ENCODE measurements at places on chromosomes 2 and 18. TPM values are rescaled to one million over a fixed set of nuclear protein-coding genes. Genes with fewer than 3 reads are reported as not detected.

The KCNIP3 gene
- total RNA-seq = not detected

The ITGB6 gene
- total RNA-seq = not detected

The RESP18 gene
- total RNA-seq = not detected

The GPAT2 gene
- 1.7 TPM for total RNA-seq

The KATNAL2 gene
- 1.4 TPM for total RNA-seq

The HS1BP3 gene
- 18.3 TPM for total RNA-seq

The CIB4 gene
- not detected for total RNA-seq

The STARD7 gene
- total RNA-seq = 65.6 TPM

The ABCG8 gene
- not detected for total RNA-seq

The HOXD10 gene
- not detected for total RNA-seq

The DCDC2C gene
- not detected for total RNA-seq

The DRC1 gene
- not detected for total RNA-seq

GRCh38 chr2:120393456-120393855 is 47.5 kb downstream of the INHBB start:
- H3K27ac ChIP-seq = no peak overlapping the region
- no peaks in the 10 kb centered on the region for H3K27me3 ChIP-seq
- H3K4me1 ChIP-seq = no peaks in the 10 kb centered on the region
- DNase-seq = peak; percentile 13
- H3K36me3 ChIP-seq = no peaks in the 10 kb centered on the region

GRCh38 chr2:43515807-43516497 is 79.9 kb downstream of the THADA start:
- no peaks in the 10 kb centered on the region for H3K4me1 ChIP-seq
- peak overlapping the region; percentile 6 for H3K27ac ChIP-seq
- no peaks in the 10 kb centered on the region for H3K27me3 ChIP-seq
- H3K4me3 ChIP-seq = no peak overlapping the region
- DNase-seq = no peak
- peaks cover 4% of the 10 kb centered on the region for H3K36me3 ChIP-seq

DNA sequence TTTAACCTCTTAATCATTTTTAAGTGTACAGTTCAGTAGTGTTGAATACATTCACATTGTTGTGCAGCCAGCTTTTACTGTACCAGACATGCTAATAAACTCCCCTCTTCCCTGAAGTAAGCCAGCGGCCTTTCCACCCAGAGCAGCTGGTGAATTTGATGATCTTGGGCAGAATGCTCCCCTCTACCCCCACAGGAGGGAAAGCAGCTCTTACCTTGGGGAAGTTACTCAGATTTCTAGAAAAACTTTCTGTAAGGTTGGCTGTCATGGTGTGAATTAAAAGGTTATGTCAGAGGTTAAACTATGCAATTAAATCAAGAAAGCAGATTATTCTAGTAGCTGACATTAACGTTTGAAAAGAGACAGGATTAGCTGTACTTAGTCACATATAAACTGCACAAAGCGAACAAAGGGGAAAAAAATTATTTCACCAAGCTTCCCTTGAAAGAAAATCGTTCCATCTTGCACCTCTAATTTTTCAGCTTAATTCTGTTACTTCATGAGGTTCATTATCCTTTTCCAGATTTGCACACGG is 398.5 kb upstream of the NRP2 start:
- DNase-seq = no peak
- H3K27me3 ChIP-seq = no peaks in the 10 kb centered on the region
- H3K4me3 ChIP-seq = no peak overlapping the region
- no peak overlapping the region for H3K27ac ChIP-seq

GRCh38 chr18:23277399-23277798 is 142.1 kb downstream of the CABLES1 start:
- H3K27me3 ChIP-seq = no peaks in the 10 kb centered on the region
- no peaks in the 10 kb centered on the region for H3K36me3 ChIP-seq
- no peak overlapping the region for H3K4me3 ChIP-seq
- H3K4me1 ChIP-seq = no peaks in the 10 kb centered on the region

- H3K27me3 ChIP-seq = no peaks in the 10 kb centered on the region
- H3K36me3 ChIP-seq = no peaks in the 10 kb centered on the region
- no peaks in the 10 kb centered on the region for H3K4me1 ChIP-seq
- DNase-seq = no peak
- no peak overlapping the region for H3K4me3 ChIP-seq
- H3K27ac ChIP-seq = no peak overlapping the region
Observed at GRCh38 chr18:39561126-39561525, 1995.5 kb upstream of the CELF4 start.

GRCh38 chr2:58700591-58700990 is 459.5 kb upstream of the FANCL start:
- H3K4me1 ChIP-seq = no peaks in the 10 kb centered on the region
- no peaks in the 10 kb centered on the region for H3K27me3 ChIP-seq
- no peak overlapping the region for H3K27ac ChIP-seq
- DNase-seq = no peak

- no peaks in the 10 kb centered on the region for H3K4me1 ChIP-seq
- H3K27ac ChIP-seq = no peak overlapping the region
- no peaks in the 10 kb centered on the region for H3K36me3 ChIP-seq
- H3K27me3 ChIP-seq = no peaks in the 10 kb centered on the region
- no peak overlapping the region for H3K4me3 ChIP-seq
Observed at GRCh38 chr2:30947686-30948085, 140.4 kb upstream of the CAPN13 start.

DNA sequence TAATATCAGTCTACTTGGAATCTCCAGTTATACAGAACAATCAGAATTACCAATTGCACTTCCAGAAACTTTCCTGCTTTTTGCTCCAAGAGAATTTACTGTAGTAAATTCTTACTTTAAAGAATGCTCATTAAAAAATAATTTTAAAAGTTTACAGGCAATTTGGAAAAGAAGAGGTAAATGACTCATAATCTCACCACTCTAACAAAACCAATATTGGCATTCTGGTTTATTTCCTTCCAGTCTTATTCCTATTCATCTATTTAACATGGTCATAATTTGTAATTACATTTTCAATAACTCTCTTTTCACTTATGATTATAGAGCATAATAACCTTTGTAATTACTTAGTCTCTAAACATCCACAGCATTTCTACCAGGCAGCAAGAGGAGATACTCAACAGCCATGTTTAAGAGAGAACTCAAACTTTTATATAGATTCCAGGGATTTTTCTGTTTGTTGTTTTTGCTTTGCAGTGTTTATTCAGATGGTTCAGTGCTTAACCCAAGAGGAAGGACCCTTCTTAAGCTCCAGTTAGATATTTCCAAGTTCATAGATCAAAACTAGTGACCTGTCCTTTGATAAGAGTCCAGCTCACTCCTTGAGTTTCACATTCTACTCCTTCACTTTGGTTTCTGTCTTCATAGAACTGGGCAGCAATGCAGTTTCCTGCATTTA is 464.7 kb downstream of the TXNL1 start:
- DNase-seq = no peak
- H3K27ac ChIP-seq = no peak overlapping the region
- no peaks in the 10 kb centered on the region for H3K4me1 ChIP-seq
- H3K4me3 ChIP-seq = no peak overlapping the region

- peak overlapping the region; percentile 69 for H3K27ac ChIP-seq
- DNase-seq = no peak
- H3K4me1 ChIP-seq = peaks cover 1% of the 10 kb centered on the region
- no peaks in the 10 kb centered on the region for H3K27me3 ChIP-seq
- H3K4me3 ChIP-seq = no peak overlapping the region
Observed at GRCh38 chr2:96258166-96259022, 7.4 kb downstream of the TMEM127 start.

DNA sequence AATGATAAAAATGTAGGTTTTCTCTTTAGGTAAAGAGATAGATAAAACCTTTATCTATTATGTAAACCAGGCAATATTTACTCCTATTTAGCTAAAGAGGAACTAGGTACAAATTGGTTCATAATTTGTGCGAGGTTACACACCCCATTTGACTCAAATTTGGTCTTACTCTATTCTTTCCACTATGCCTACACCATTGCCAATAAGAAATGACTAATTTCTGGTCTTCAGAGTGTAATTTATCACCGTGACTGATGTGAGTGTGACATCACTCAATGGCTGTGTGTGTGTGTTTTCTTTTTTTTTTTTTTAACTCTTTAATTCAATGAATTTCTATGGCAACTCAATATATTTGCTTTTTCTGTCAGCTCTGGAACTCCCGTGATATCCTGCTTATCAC is 955.8 kb downstream of the TDRD15 start:
- no peak overlapping the region for H3K27ac ChIP-seq
- no peaks in the 10 kb centered on the region for H3K27me3 ChIP-seq
- DNase-seq = no peak

DNA sequence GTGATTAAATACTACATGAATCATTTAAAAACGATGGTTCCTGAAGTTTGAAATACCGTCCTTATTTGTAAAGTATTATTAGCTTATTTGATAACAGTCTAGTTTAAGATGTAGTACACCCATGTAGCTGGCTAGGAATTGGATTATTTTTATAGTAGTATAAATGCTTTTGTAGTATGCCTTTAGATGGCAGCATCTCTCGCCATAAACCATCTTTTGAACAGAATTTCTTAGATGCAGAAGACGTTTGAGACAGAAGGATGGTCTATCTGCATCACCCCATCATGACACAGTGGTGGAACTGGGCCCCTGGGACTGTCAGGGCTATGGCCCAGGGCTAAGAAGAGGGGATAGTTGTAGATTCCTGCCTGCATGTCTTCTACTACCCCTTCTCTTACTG is 152.7 kb downstream of the WDSUB1 start:
- H3K4me3 ChIP-seq = no peak overlapping the region
- H3K36me3 ChIP-seq = no peaks in the 10 kb centered on the region
- no peaks in the 10 kb centered on the region for H3K27me3 ChIP-seq
- H3K4me1 ChIP-seq = no peaks in the 10 kb centered on the region
- DNase-seq = peak; percentile 36
- no peak overlapping the region for H3K27ac ChIP-seq

DNA sequence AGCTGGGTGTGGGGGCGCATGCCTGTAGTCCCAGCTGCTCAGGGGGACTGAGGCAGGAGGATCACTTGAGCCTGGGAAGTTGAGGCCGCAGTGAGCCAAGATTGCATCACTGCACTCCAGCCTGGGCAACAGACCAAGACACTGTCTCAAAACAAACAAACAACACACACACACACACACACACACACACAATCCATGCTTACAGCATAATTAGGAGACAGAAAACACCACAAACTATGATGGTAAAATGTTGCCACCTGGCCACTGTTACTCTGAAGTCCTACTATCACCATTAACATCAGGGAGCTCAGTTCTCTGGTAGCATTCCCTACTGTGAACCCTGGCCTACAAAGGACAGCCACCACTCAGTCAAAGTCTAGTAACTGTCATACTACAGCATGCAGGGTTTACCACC is 18.3 kb downstream of the DNPEP start:
- H3K36me3 ChIP-seq = peaks cover 11% of the 10 kb centered on the region
- H3K4me3 ChIP-seq = no peak overlapping the region
- DNase-seq = no peak
- no peaks in the 10 kb centered on the region for H3K4me1 ChIP-seq
- no peaks in the 10 kb centered on the region for H3K27me3 ChIP-seq

DNA sequence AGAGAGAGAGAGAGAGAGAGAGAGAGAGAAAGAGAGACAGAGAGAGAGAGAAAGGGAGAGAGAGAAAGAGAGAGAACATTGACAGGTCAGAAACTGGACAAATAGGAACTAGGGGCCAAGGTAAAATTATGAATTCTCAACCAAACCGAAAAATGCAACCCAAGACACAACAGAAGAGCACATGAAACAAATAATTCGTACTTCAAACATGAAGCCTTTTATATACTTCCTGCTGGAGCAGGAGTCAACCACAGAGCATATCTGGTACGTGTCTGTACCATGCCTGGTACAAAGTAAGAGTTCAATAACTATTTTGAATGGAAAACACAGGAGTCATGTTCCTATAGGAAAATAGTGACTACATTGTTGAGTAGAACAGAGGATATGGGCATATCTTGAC is 6.5 kb upstream of the VPS54 start:
- peak; percentile 43 for DNase-seq
- no peaks in the 10 kb centered on the region for H3K36me3 ChIP-seq

GRCh38 chr18:60915160-60915559 is 418.1 kb upstream of the CDH20 start:
- no peaks in the 10 kb centered on the region for H3K27me3 ChIP-seq
- no peaks in the 10 kb centered on the region for H3K36me3 ChIP-seq
- H3K4me3 ChIP-seq = no peak overlapping the region
- H3K4me1 ChIP-seq = no peaks in the 10 kb centered on the region

DNA sequence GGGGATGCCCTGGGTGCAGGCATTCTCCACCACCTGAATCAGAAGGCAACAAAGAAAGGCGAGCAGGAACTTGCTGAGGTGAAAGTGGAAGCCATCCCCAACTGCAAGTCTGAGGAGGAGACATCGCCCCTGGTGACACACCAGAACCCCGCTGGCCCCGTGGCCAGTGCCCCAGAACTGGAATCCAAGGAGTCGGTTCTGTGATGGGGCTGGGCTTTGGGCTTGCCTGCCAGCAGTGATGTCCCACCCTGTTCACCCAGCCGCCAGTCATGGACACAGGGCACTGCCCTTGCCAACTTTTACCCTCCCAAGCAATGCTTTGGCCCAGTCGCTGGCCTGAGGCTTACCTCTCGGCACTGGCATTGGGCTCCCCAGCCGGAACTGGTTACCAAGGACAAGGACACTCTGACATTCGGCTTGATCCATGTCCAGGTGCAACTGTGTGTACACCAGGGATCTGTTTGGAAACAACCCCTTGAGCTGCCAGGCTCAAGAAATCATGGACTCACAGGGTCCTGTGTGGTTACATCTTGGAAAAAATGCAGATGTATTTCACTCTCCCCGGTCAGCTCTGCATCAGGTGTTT is 31.8 kb downstream of the SLC1A4 start:
- no peak overlapping the region for H3K4me3 ChIP-seq
- no peak overlapping the region for H3K27ac ChIP-seq
- H3K27me3 ChIP-seq = no peaks in the 10 kb centered on the region
- no peak for DNase-seq
- H3K4me1 ChIP-seq = no peaks in the 10 kb centered on the region
- no peaks in the 10 kb centered on the region for H3K36me3 ChIP-seq

GRCh38 chr18:51716277-51716676 is 518.8 kb upstream of the MEX3C start:
- no peaks in the 10 kb centered on the region for H3K36me3 ChIP-seq
- no peaks in the 10 kb centered on the region for H3K4me1 ChIP-seq
- DNase-seq = no peak
- H3K27me3 ChIP-seq = no peaks in the 10 kb centered on the region

DNA sequence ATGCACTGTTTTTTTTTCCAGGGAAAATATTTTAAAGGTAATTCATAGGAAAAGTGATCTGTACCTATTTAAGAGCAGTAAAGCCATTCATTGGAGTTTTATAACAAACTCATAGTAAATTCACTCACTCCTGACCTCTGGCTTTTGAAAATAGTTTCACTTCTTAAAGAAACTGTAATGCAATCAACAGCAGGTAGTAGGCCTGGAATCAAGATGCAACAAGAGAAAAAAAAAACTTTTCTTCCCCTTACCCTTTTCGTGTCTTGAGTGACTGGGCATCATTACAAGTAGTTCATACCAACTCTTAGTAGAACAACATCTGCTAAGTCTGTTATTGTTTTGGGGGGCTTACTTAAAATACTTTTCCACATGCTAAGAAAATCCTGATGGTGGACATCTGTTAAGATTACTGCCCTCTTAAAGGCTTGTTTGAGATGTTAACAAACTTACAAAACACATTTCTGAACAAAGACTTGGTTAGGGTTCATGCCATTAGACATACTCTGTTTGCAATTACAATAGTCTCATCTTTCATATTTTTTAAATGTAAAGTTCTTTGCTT is 164.1 kb upstream of the FOSL2 start:
- no peak overlapping the region for H3K27ac ChIP-seq
- no peak overlapping the region for H3K4me3 ChIP-seq
- H3K27me3 ChIP-seq = no peaks in the 10 kb centered on the region
- H3K36me3 ChIP-seq = no peaks in the 10 kb centered on the region

GRCh38 chr2:7020059-7020458 is 102.8 kb downstream of the RNF144A start:
- no peak for DNase-seq
- no peak overlapping the region for H3K4me3 ChIP-seq
- peaks cover 91% of the 10 kb centered on the region for H3K36me3 ChIP-seq
- no peaks in the 10 kb centered on the region for H3K27me3 ChIP-seq
- H3K27ac ChIP-seq = no peak overlapping the region

Measured in naive thymus-derived CD4-positive, alpha-beta T cell (primary cell).